ENCODE measurements at places on chromosomes 13 and 19.

DNA sequence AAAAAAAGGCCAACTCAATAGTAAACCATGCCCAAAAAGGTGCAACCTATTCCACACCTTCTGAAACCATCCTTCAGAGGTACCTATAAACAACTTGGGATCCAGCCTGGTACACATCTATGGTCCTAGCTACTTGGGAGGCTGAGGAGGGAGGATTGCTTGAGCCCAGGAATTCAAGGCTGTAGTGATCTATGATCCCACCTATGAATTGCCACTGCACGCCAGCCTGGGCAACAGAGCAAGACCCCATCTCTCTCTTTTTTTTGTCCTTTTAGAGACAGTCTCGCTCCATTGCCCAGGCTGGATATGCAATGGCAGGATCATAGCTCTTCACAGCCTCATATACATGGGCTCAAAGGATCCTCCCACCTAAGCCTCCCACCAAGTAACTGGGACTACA lies 26.0 kb downstream of the ZSWIM4 start:
- DNase-seq: no peak

GRCh38 chr13:45932676-45933075 lies 81.1 kb upstream of the SIAH3 start:
- no peak for DNase-seq

DNA sequence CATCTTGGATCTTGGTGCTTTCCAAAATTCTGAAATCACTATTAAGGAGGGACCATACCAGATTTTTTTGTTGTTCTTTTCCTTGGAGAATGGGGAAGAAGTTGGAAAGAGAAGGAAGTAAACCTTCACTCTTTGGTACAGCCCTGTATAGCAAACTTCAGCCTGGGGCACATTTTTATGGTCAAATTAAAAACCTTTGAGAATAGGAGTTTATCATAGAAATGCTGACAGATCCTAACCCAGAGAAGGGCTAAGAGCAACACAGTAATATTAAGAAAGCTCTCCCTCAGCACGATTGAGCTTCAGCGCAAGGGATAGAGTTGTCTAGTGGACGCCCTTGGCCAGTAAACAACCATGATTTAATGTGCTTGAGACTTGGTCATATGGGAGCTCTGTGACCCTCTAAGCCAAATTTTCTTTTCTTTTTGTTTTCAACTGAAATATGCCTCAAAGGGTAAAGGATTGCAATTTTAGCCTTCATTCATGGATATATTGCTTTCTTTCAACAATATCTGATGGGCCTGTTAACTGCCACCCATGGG lies 294.3 kb upstream of the MAB21L1 start:
- no peak for DNase-seq

GRCh38 chr13:42808341-42808940 lies 27.1 kb downstream of the FAM216B start:
- no peak for DNase-seq

GRCh38 chr19:47280183-47280797 lies 5.6 kb downstream of the INAFM1 start:
- DNase-seq: no peak

- DNase-seq: no peak
These were observed 19.2 kb downstream of the GPX4 start for GRCh38 chr19:1122972-1123363.
